Activated CD8-positive, alpha-beta T cell treated with anti-CD3 and anti-CD28 coated beads for 36 hours (primary cell): ENCODE measurements at places on chromosomes 1 and 21. TPM values are rescaled to one million over a fixed set of nuclear protein-coding genes. Genes with fewer than 3 reads are reported as not detected.

MARK1 gene
- total RNA-seq: not detected

ARHGEF16 gene
- not detected for total RNA-seq

RNF186 gene
- not detected for total RNA-seq

ZNF683 gene
- total RNA-seq: 0.69 TPM

C8B gene
- total RNA-seq: not detected

DNA sequence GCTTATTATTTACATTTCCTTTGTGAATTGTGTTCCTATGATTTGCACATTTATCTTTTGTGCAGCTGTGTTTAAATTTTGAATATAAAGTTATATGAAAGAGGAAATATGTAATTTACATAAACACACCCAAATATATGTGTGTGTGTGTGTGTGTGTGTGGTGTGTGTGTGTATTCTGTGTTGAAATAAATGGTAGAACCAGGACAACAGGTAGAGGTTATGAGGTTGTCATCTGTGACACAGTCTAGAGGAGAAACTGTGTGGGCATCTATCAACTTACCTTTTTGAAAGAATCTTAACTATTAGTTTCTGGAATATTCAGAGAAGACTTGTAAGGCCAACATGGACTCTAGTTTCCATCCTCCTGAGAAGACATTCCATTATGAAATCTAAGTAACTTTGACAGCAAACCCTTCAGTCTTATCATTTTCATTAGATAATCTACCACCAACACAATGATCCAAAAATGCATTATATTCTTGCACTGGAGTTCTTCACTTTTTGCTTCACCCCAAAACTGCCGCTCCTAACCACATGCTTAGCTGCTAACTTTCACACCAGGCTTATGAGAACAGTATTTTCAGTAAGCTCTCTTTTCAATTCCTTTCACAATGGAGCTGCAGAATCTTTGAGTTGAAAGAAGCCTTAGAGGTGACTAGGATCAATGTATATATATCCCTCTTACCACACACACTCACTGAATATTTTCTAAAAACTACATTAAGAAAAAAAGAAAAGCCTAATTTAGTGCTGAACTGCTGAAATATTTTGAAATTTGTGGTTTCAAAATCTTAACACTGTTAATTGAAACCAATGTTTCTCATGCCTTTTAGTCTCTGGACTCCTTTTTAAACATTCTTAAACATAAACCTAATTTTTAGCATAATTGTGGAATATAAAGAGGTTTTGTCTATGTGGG, 21.8 kb downstream of the PTPRC start:
- H3K27me3 ChIP-seq: no peaks in the 10 kb centered on the region
- H3K27ac ChIP-seq: peak overlapping the region; percentile 86
- peak; percentile 47 for DNase-seq
- H3K4me1 ChIP-seq: peaks cover 73% of the 10 kb centered on the region
- H3K36me3 ChIP-seq: peaks cover 64% of the 10 kb centered on the region

DNA sequence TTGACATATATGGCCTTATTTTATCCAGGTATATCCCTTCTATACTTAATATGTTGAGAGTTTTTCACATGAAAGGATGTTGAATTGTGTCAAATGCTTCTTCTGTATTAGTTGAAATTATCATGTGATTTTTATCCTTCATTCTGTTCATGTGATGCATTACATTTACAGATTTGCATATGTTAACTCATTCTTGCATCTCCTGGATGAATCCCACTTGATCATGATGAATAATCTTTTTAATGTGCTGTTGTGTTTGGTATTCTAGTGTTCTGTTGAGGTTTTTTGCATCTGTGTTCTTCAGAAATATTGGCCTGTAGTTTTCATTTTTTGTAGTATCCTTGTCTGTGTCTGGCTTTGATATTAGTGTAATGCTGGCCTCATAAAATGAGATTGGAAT, 138.3 kb upstream of the GPR52 start:
- no peak overlapping the region for H3K27ac ChIP-seq
- no peak overlapping the region for H3K4me3 ChIP-seq
- DNase-seq: no peak
- no peaks in the 10 kb centered on the region for H3K27me3 ChIP-seq
